ENCODE measurements at places on chromosomes 5 and 9. TPM values are rescaled to one million over a fixed set of nuclear protein-coding genes. Genes with fewer than 3 reads are reported as not detected.

DNA sequence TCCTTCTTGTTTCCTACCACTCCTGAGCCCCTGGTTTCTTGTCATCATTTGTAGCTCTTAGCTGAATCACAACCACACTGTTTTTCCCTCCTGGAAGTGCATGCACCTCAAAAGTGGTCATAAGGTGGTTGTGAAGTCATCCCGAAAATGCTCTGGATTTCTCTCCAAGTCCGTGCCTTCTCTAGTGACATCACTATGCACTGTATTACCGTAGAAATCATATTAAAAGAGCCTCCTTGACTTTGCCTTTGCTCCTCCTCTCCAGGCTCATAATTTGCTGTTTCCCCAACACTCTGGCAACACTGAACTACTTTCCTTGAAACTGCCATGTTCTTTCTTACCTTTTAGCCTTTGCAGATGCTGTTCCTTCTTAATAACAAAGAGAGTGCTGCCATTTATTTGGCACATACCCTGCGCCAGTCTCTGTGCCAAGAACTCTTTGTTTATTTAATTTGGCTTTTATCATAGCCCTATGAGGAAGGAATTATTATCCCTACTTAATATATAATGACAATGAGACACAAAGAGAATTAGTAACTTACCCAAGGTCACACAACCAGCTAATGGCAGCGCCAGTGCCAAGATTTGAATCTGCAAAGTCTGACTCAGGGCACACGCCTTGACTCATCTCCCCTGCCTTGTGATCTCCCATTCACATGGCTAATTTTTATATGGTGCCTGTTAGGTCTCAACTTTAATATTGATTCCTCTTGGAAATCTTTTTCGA lies 115.4 kb downstream of the KIF4B start:
- DNase-seq = no peak
- H3K36me3 ChIP-seq = no peaks in the 10 kb centered on the region
- no peaks in the 10 kb centered on the region for H3K27me3 ChIP-seq
- no peak overlapping the region for H3K4me3 ChIP-seq

DNA sequence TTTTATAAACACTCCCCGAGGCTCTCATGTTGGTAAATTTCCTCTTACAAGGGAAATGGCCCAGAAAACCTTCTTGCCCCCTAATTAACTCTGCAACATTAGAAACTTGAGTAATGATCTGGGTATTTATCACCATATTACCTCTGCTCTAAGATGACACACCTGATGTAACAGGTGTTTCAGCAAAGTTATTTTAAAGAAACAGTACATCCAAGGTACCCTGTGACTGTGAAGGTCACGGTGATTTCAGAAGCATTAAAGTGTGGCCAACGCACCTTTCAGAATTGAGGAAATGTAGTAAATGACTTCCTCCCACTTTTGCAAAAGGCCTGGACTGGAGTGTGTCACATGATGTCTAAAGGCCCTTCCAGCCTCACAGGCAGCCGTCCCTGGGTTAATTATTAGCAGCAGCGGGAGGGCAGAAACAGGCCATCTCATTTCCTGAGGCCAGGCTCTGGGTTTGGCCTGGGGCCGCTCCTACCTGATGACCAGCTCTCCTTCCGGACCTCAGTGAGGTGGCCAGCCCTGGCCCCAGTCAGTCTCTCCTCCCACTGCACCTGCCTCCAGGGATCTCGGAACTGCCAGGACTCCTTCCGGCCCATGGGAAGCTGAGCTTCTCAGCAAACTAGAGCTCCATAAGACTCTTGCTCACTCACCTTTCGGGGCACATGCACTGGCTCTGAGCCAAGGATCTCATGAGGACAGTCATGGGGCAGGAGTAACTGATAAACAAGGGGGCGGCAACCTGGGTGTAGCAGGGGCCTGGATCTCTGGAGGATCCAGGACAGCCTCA lies 20.7 kb downstream of the PTPN3 start:
- H3K27me3 ChIP-seq = no peaks in the 10 kb centered on the region
- no peak for DNase-seq
- no peaks in the 10 kb centered on the region for H3K36me3 ChIP-seq
- no peak overlapping the region for H3K27ac ChIP-seq
- H3K4me3 ChIP-seq = no peak overlapping the region

GRCh38 chr9:122879443-122879842 lies 25.7 kb downstream of the RC3H2 start:
- no peak overlapping the region for H3K4me3 ChIP-seq
- no peaks in the 10 kb centered on the region for H3K4me1 ChIP-seq
- no peak for DNase-seq
- H3K36me3 ChIP-seq = peaks cover 54% of the 10 kb centered on the region
- H3K27me3 ChIP-seq = no peaks in the 10 kb centered on the region

DNA sequence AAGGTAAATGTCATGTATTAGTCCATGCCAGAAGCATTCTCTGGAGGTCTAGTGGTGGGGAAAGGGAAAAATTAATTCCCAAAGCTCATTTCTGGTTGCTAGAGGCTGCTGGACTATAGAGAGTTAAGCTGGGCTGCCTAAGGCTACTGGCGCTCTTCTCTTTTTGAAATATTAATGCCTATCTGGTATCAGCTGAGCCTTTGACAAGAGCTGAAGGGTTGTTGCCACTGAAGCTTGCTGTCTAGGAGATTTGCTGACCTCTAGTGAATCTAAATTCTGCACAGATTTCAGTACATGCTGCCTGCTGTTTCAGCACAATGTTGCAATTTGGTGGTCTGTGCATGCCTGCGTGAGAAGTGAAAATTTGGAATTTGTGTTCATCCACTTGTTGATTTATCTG lies 29.1 kb upstream of the PLCXD3 start:
- H3K27me3 ChIP-seq = no peaks in the 10 kb centered on the region
- no peak for DNase-seq
- no peak overlapping the region for H3K27ac ChIP-seq
- H3K4me3 ChIP-seq = no peak overlapping the region

DNA sequence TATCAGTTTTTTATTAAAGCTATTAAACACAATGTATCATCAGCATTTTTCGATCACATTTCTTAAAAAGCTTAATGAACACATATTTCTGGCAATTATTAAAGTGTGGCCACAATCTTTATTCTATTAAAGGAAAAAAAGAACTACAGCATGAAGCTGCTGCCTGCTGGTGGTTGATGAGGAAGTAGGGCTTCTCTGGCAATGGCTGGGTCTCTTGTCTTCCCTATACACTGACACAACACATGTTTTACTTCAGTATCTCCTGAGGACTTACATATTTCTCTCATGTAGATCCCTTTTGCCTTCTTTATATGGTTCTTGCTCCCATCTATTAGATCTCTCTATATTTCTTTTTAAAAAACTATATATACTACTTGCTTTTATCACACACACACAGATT lies 590.7 kb downstream of the RAB3C start:
- no peaks in the 10 kb centered on the region for H3K4me1 ChIP-seq
- H3K27ac ChIP-seq = no peak overlapping the region
- H3K27me3 ChIP-seq = no peaks in the 10 kb centered on the region
- no peak for DNase-seq
- no peaks in the 10 kb centered on the region for H3K36me3 ChIP-seq

DNA sequence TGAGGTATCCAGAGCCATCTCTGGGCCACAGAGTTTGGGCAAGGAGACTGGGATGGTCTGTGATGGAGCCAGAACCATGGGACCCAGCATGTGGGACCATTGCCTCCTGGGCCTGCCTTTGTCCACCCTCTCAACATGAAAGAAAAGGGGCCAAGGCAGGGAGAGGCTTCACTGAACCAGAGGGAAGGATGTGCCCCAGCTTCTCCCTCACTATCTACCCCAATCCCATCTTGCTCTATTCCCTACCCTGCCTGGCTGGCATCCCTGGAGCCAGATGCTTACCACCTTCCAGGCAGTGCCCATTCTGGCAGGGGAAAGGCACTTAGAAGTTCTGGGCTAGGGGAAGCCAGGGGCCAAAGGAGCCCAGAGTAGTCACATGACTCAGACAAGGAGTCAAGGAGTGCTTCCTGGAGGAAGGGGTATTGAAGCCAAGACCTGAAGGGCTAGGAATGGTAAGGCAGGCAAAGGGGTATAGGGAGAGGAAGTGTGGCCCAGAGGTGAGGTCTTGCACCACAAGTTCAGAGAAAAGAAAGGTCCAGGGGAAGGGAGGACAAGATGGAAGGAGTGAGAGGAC lies 9.8 kb downstream of the PDLIM4 start:
- H3K27me3 ChIP-seq = no peaks in the 10 kb centered on the region
- no peaks in the 10 kb centered on the region for H3K4me1 ChIP-seq
- no peak overlapping the region for H3K27ac ChIP-seq
- no peak for DNase-seq
- H3K4me3 ChIP-seq = no peak overlapping the region
- H3K36me3 ChIP-seq = no peaks in the 10 kb centered on the region

- H3K4me3 ChIP-seq = peak overlapping the region; percentile 76
- H3K4me1 ChIP-seq = peaks cover 13% of the 10 kb centered on the region
- DNase-seq = no peak
- H3K36me3 ChIP-seq = no peaks in the 10 kb centered on the region
- H3K27ac ChIP-seq = peak overlapping the region; percentile 72
Measured at GRCh38 chr9:129027224-129027684, 877 bp downstream of the SH3GLB2 start.

- no peak for DNase-seq
- no peak overlapping the region for H3K4me3 ChIP-seq
- no peaks in the 10 kb centered on the region for H3K4me1 ChIP-seq
- H3K27me3 ChIP-seq = no peaks in the 10 kb centered on the region
- H3K36me3 ChIP-seq = no peaks in the 10 kb centered on the region
- no peak overlapping the region for H3K27ac ChIP-seq
Measured at GRCh38 chr5:13708432-13708831, 236.1 kb downstream of the DNAH5 start.

- H3K4me3 ChIP-seq = no peak overlapping the region
- no peak overlapping the region for H3K27ac ChIP-seq
- H3K36me3 ChIP-seq = no peaks in the 10 kb centered on the region
- no peak for DNase-seq
- H3K4me1 ChIP-seq = no peaks in the 10 kb centered on the region
- no peaks in the 10 kb centered on the region for H3K27me3 ChIP-seq
Measured at GRCh38 chr5:9284781-9285307, 261.0 kb downstream of the SEMA5A start.

GRCh38 chr9:28892538-28892937 lies 1319.3 kb upstream of the C9orf72 start:
- no peak overlapping the region for H3K4me3 ChIP-seq
- DNase-seq = no peak
- H3K36me3 ChIP-seq = no peaks in the 10 kb centered on the region
- no peaks in the 10 kb centered on the region for H3K4me1 ChIP-seq
- no peaks in the 10 kb centered on the region for H3K27me3 ChIP-seq

- H3K27me3 ChIP-seq = no peaks in the 10 kb centered on the region
- H3K4me1 ChIP-seq = no peaks in the 10 kb centered on the region
- no peaks in the 10 kb centered on the region for H3K36me3 ChIP-seq
- no peak for DNase-seq
- H3K27ac ChIP-seq = no peak overlapping the region
Measured at GRCh38 chr5:103526164-103526915, 36.2 kb downstream of the NUDT12 start.

DNA sequence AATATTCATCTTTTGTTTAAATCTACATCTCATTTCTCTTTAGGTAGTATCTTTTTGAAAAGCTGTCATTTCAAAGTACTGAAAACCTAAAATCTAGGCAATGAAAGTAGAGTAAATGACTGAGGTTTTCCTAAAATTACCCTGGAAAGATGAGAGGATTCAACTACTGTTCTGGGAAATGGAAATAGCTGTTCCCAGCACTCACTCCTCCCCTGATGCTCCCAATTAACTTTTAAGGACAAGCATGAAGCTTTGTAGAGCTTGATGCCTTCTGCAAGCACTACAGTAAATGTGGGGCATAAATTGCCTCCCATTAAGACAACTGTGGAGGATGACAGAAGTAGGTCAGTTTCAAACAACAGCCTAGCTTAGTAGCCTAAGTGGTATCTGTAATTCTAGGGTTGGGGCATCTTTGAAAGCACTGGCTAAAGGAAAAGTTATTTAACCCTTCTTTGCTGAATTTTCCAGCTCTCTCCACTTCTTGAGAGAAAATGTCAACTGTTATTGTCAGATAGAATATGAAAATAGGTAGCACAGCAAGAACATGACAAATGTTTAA lies 100.2 kb upstream of the GNA14 start:
- H3K4me1 ChIP-seq = no peaks in the 10 kb centered on the region
- no peaks in the 10 kb centered on the region for H3K27me3 ChIP-seq
- no peak for DNase-seq
- no peak overlapping the region for H3K4me3 ChIP-seq
- no peak overlapping the region for H3K27ac ChIP-seq

- no peaks in the 10 kb centered on the region for H3K27me3 ChIP-seq
- no peaks in the 10 kb centered on the region for H3K36me3 ChIP-seq
- no peak for DNase-seq
- no peak overlapping the region for H3K4me3 ChIP-seq
- no peak overlapping the region for H3K27ac ChIP-seq
- no peaks in the 10 kb centered on the region for H3K4me1 ChIP-seq
Measured at GRCh38 chr5:14503017-14503680, 78.4 kb upstream of the OTULINL start.

- no peak overlapping the region for H3K4me3 ChIP-seq
- no peaks in the 10 kb centered on the region for H3K4me1 ChIP-seq
- no peaks in the 10 kb centered on the region for H3K27me3 ChIP-seq
- H3K27ac ChIP-seq = no peak overlapping the region
Measured at GRCh38 chr9:103167530-103167929, 172.4 kb downstream of the CYLC2 start.

DNA sequence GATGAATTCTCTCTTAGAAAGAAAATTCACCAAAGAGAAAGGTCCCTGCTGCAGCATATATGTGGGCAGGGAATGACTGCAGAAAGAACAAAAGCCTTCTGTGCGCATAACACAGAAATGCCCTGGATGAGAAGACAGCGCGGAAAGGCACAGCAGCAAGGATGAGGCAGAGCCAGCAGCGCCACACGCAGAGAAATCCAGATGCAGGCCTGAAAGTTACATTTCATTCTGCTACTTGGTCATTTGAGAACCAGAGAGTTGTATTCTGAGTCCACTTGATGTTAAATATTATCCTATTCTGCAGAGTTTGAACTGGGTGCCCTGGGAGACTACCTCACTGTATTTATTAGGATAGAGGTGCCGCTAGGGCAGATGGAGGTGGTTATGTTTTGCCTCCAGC lies 68.5 kb downstream of the GLDC start:
- H3K4me3 ChIP-seq = no peak overlapping the region
- DNase-seq = no peak
- no peaks in the 10 kb centered on the region for H3K27me3 ChIP-seq
- H3K4me1 ChIP-seq = no peaks in the 10 kb centered on the region
- no peaks in the 10 kb centered on the region for H3K36me3 ChIP-seq

DNA sequence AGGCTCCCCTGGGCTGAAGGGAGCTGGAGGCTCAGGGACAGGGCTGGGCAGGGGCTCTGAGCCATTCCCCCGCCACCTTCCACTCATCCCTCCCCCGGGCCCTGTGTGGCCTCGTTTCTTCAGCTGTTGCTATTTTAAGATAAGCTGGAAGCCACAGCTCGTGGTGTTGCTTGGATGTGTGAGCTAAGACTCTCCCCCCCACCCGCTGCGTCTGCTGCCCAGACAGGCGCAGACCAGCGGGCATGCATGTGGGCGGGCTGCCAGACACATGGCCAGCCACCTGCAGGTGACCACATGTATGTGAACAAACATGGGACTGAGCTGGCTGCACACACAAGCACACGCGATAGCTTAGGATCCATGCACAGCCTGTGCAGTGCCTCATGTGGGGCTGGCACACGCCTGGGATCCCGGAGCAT lies 8.7 kb downstream of the SNCB start:
- no peak overlapping the region for H3K27ac ChIP-seq
- no peak for DNase-seq
- peaks cover 4% of the 10 kb centered on the region for H3K27me3 ChIP-seq
- no peaks in the 10 kb centered on the region for H3K36me3 ChIP-seq

The NSD1 gene
- 114 TPM for total RNA-seq

The NFIB gene
- total RNA-seq = not detected

The PCDHB12 gene
- not detected for total RNA-seq

The ENHO gene
- 0.56 TPM for total RNA-seq

All from naive thymus-derived CD4-positive, alpha-beta T cell (primary cell).